GM13976 (cell line): ENCODE measurements at places on chromosomes 11 and 22.
A peak's percentile ranks its signal among the peaks of the same experiment; 100 is the strongest.

GRCh38 chr11:130179396-130180306, 20.1 kb downstream of the ST14 start:
- no peak for DNase-seq

- no peak for DNase-seq
Measured at GRCh38 chr11:42631220-42631843, 680.5 kb upstream of the API5 start.

DNA sequence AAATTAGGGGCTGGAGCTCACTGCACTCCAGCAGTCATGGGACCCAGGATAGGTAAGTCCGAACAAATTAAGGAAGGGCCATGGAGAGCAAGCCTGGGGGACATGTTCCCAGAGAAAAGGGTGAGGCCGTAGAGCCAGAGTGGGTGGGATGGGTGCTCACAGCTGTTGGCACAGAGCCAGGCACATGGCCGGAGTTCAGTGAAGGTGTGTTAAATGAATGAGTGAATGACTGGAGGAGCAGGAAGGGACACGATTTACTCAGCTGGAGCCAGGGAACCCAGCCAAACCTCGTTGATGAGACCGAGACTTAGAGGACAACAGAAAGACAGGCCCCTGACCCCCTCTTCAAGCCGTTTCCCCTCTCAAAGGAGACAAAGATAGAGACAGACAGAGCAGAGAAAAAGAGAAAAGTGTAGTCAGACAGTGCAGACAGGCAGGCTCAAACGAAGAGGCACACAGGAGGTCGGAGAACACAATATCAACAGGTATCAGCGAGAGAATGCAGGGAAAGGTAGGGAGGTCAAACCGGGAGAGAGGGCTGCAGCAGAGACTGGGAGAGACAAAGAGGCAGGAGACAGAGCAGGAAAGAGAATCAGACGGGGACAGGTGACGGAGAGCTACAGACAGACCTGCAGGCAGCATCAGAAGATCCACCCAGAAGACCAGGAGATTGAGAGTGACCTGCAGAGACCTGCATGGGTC, 590 bp downstream of the SLCO2B1 start:
- no peak for DNase-seq

DNA sequence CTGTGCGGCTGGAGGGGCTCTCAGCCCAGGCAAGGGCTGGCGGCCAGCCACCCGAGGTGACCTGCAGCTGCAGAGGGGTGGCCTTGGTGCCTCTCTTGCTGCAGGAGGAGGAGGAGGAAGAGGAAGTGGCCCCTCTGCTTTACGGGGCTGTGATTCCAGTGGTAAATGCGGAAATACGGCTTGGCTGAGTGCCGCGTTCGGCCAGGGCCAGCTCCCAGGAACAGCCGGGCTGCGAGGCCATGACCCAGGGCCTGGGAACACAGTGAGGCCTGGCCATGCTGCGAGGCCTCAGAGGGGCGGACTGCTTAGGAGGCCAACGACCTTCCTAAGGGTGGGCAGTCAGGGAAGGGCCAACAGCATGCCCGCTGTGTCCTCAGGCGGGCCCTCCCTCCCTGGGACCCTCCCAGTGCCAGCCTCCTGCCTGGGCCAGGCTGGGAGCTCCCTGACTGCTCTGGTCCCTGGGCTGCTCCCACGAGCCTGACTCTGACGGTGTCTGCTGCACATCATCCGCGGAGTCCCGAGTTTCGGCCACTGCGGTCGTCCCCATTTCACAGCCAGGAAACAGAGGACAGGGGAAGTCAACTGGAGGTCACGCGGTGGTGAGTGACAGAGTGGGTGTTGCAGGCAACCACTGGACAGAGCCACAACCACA, 20.8 kb upstream of the PPARA start:
- peak; percentile 66 for DNase-seq

DNA sequence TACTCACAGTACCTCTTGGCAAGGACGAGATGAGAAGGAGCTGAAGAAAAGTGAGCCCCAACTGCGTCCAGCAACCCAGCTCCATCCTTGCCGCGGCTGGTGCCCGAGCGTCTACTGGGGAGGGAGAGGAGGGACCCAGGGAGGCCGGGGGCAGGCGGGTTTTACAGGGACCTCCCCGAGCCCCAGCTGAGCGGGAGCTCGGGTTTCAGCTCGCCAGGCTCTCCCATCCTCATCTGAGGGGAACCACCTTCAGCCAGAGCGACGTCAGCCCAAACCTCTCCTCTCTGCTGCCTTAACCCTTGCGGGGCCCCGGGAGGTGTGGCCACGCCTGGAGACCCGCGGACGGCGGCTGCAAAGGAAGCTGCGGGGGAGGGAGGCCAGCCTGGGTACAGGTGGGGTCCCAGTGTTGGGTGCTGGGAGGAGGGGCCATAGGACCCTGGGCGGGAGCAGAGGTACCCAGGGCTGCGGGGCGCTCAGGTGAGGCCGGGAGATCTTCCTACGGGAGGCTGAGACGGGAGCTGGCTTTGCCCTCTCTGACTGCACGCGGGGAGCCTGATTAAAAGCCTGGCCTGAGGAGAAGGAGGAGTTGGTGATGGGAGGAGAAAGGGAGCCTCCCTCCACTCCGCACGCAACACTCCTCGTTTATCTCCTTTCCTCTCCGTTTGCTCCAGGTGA, at the start of gene PAMR1:
Gene PAMR1, minus strand, starts transcription at position 116 of the 675 bp plus-strand sequence. Its CDS starts 31 bp downstream, at position 85.
- peak; percentile 52 for DNase-seq

DNA sequence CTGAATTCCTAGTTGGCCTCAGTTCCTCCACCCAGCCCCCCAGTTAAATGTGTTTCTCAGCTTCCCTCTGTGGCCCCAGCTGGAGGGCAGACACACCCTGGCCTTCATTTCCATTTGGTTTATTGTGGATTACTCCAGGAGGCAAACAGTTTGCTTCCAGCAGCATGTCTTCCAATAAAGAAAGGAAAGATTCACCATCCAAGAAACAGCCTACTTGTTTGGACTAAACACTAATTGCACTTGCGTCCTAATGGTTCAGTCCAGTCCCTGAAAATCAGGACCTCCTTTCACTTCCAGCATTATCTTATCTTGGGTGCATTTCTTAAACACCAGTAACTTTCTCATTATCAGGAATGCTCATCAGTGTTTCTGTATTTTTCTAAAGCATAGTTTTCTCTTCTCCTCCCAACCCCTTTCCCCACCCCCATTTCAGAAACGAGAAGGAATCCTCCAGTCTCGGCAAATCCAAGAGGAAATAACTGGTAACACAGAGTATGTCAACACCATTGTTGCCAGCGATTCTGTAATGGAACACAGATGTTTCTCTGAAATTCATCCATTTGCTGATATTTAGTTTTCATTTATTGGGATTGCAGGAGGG, 130.9 kb downstream of the PARVA start:
- no peak for DNase-seq

GRCh38 chr22:36736701-36737320, 33.3 kb upstream of the CACNG2 start:
- DNase-seq: no peak

DNA sequence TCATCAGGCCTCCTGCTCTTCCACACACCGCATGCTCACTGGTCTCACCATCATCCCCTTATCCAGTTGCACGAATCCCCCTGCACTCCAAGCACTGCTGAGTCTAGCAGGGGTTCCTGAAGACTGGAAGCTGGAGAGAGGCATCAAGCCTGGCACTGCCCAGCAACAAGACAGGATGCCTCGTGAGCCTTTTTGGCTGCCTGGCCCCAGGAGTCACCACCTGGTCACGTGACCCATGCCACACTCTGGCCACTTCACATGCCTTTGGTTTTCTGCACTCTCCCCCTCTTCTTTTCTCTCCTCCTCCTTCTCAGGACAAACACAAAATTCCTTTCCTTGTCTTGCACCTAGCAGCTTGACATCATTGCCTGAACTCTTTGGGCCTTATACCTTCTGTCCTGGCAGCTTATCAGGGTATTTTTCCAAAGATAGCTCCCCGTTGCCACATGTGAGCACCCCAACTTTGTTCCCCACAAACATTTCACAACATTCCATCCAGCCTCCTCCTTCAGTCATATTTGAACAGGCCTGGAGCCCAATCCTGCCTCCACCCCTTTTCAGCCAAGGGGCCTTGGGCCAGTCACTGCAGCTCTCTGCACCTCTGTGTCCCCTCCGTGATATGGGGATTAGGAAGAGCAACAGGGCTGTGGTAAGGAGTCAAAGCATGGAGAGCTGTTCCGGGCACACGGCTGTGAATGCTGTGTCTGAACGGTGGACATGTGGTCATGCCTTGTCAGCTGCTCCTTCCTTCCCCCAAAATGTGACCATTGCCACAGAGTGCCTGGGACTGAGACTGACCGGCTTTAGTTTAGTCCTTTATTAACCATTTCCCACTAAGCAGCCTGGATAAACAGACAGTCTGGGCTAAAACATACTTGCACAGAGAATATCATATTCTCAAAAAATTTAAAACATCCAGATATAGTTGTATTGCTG, 2.8 kb upstream of the PACSIN2 start:
- DNase-seq: no peak

DNA sequence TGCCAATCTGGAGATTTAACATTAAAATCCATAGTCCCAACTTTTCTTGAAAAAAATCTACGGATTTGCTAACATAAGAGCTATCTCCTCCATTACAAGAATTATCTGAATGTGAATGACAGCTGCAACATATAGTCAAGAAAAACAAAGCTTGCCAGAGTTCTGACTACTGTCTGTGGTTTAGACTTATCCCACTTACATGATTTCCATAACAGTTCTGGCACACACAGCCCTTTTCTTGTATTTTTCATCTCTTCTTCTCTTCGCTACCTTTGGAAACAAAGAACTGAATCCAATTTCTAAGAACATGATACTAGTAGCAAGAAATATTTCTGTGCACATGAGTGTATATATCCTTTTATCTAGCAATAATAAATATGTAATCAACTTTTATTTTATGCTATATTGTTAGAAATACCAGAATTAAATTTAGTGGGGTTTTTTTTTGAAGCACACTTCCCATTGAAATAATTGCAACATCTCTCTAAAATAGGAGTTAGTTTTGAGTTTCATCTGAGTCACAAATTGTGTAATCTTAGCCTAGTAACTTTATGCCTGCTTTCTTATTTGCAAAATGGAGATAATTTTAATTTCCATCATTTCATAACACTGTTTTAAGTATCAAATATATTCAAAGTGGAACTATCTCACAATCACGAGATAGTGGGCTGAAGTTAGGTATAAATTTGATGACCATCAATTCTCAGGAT, 1217.6 kb downstream of the JRKL start:
- no peak for DNase-seq

DNA sequence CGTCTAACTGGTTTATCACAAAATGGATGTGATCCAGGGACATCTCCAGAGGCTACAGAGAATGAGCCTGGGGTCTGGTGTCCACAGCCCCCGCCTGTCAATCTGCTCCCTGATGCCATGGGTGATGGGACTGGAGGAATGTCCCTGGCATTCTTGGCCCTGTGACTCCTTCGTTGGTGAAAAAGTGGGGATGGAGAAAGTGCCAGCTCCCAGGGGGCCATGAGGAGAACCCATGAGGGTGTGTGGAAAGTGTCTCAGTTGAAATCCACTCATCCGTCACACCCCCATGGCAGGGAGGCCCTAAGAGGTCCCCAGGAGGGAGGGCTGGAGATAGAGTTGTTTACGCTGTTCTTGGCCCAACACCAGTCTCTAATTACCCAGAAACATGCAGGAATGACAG, 322.0 kb downstream of the CTTN start:
- no peak for DNase-seq

DNA sequence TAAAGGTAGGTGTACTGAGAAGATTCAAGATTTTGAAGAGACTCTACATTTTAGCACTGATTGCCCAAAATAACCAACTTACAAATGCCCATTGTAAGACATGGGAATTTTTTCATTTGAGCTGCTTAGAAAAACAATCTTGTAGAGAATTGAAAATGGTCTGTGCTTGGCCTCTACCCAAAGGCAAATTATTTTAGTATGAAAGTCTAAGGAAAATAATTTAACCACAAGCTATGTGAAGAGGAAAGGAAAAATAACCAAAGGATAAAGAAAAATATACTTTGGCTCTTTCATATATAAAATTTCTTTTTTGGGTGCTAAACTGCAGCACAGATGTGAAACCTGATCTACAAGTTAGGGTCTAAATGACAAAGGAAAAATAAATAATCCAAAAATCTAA, 54.9 kb downstream of the ME3 start:
- no peak for DNase-seq

DNA sequence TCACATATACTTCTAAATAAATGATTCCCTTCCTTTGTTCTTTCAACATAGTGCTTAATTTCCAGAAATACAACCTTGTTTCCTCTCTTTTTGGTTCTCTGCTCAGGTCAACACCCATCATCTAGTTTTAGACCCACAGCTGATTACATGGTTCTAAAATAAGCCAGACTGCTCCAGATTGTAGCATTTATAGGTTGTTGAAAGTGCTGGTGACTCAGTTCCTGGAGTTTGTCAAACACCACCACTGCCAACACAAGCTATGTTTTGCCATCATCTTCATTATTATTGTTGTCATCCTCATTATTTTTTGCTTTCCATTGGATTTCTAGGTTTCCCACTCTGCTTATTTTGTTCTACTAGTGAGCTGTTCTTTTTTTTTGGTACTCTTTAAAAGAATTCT, 22.3 kb upstream of the MMP20 start:
- DNase-seq: no peak

DNA sequence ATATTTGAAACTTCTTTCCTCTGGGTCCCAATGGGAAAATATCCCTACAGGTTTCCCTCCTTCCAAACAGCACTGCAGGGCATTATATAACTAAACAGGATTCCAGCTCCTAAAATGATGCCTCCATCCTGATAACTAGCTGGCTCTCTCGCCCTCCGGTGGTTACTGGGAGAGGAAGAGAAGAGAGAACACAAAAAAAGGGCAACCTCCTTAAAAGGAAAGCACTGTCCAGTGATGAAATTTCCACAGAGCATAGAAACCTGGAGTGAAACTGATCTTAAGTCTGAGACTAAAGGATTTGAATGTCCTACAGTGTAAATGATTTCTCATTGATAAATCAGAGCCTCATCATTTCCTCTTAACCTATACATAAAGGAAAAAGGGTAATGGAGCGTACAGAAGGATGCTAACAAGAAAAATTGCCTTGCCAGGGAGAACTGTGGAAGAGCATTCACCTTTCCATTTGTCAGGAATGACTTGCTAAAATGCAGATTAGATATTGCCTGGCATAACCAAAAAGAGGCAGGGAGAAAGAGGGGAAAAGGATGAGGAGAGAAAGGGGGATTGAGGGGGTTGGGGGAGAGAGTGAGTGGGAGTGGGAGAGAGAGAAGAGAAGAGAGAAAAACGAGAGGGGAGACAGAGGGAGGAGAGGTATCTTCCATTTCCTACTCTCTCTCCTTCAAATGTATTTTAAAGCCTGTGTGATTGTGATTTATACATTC, 121.3 kb downstream of the APOL5 start:
- no peak for DNase-seq
